ENCODE measurements at places on chromosomes 5 and 9.

DNA sequence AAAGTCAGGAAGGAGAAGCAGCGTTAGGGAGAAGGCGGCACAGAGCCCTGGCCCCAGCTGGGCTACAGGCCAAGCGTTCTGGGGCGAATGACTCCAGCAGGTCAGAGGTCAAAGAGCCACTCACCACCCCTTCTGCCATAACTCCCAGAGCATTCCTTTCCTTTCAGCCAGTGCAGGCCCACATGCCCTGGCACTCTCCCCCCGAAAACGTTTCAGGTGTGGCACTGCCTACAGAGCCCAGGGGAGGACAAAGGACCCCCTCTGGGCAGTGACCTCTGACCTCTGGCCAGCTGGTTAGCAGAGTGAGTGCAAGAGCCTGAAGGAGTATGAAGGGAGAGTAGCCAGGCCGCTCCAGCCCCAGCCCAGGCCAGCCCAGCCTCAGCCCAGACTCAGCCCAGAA is 4.9 kb downstream of the ABCA2 start:
- H3K4me3 ChIP-seq: no peak overlapping the region
- DNase-seq: no peak
- no peak overlapping the region for H3K27ac ChIP-seq

GRCh38 chr9:89770531-89771174 is 165.8 kb downstream of the GADD45G start:
- H3K36me3 ChIP-seq: no peaks in the 10 kb centered on the region
- no peak overlapping the region for H3K27ac ChIP-seq
- no peaks in the 10 kb centered on the region for H3K4me1 ChIP-seq
- H3K4me3 ChIP-seq: no peak overlapping the region
- H3K27me3 ChIP-seq: no peaks in the 10 kb centered on the region
- DNase-seq: no peak

DNA sequence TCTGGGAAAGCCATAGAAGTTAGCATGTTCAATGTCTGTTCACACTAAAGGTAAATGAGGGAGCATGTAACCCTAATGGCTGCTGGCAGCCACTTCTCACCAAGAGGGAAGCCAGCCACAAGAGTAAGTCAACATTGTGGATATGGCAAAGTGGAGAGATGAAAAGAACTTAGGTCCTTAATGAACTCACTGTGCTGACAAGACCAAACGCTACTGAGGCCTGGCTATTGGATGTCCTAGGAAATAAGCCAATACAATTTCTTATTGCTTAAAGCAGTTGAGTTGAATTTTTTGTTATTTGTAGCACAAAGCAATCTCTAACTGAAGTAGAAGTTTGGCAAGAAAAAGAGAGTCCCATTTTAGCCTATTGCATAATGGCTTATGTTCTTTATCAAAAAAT is 6.8 kb downstream of the GPR150 start:
- H3K27ac ChIP-seq: peak overlapping the region; percentile 34
- no peaks in the 10 kb centered on the region for H3K27me3 ChIP-seq
- H3K4me3 ChIP-seq: no peak overlapping the region
- H3K36me3 ChIP-seq: no peaks in the 10 kb centered on the region
- peaks cover 1% of the 10 kb centered on the region for H3K4me1 ChIP-seq

DNA sequence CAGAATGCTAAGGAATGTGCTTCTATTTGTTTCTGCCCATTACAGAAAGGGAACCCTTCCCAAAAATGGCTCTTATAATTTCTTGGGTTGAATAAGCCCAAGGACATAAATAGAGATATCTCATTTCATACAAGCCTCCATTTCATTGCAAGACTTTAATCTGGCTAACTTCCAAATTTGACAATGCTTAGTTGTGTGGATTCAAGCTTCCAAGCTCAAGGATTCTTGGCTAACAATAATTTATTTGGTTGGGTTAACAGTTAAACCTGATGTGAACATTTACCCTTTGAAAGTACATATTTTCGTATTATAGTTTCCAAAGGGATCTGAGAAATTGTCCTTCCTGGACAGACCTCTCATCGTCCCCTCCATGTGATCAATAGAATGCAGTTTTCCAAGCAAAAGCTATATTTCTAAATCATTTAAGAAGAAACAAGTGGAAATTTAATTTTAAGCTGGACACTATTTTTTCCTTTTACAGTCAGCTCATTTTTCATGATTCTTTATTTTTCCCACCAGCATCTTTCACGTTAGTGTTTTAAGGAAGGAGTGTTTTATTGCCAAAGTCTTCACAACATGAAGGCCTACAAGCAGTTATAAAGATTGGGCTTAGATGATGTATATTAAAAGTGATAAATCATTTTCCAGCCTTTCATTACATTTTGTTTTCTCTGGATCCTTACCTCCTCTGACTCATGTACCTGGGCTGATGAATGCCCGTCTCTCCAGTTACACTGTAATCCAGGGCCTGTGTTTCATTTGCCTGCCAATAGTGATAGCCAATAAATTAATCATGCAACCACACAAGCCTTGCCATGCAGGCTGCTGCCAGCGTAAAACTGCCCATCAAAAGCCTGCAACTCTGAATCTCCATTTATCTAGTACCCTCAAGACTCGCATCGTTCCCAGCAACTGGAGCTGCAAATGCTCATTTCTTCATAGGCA is 176.7 kb downstream of the NTRK2 start:
- H3K36me3 ChIP-seq: no peaks in the 10 kb centered on the region
- no peak overlapping the region for H3K27ac ChIP-seq
- H3K4me1 ChIP-seq: no peaks in the 10 kb centered on the region
- H3K27me3 ChIP-seq: no peaks in the 10 kb centered on the region

GRCh38 chr5:87198010-87198409 is 69.7 kb upstream of the RASA1 start:
- no peaks in the 10 kb centered on the region for H3K36me3 ChIP-seq
- H3K4me3 ChIP-seq: no peak overlapping the region
- no peaks in the 10 kb centered on the region for H3K4me1 ChIP-seq
- no peaks in the 10 kb centered on the region for H3K27me3 ChIP-seq
- H3K27ac ChIP-seq: no peak overlapping the region

DNA sequence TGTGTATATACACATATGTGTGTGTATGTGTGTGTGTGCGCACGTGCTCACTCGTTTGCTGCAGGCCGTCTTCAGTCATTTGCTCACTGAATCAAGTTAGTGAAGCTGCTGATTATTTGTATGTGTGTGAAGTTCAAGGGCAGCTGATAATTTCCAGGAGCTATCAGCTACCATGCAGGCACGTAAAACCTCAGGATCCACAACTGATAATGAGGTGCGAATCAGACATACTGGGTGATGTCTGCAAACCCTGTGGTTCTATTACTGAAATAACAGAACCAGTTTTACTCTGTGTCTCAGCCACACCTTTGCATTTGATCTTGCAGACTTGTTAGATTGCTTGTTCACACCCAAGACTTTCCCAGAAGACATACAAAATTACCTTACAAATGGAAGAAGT is 257.6 kb downstream of the TAF11L14 start:
- H3K27ac ChIP-seq: no peak overlapping the region
- H3K27me3 ChIP-seq: no peaks in the 10 kb centered on the region
- no peak for DNase-seq
- H3K36me3 ChIP-seq: no peaks in the 10 kb centered on the region

- H3K4me1 ChIP-seq: no peaks in the 10 kb centered on the region
- H3K4me3 ChIP-seq: no peak overlapping the region
- H3K27ac ChIP-seq: no peak overlapping the region
- H3K36me3 ChIP-seq: no peaks in the 10 kb centered on the region
- H3K27me3 ChIP-seq: no peaks in the 10 kb centered on the region
These were observed 597.4 kb upstream of the PTGER4 start for GRCh38 chr5:40082313-40082712.

- H3K4me3 ChIP-seq: peak overlapping the region; percentile 73
- peaks cover 9% of the 10 kb centered on the region for H3K4me1 ChIP-seq
- no peaks in the 10 kb centered on the region for H3K36me3 ChIP-seq
- H3K27ac ChIP-seq: no peak overlapping the region
These were observed 1.1 kb downstream of the MAST4 start for GRCh38 chr5:66597183-66597757.

GRCh38 chr9:128636024-128636390 is 20.6 kb downstream of the DYNC2I2 start:
- H3K27ac ChIP-seq: peak overlapping the region; percentile 98
- DNase-seq: no peak
- peaks cover 6% of the 10 kb centered on the region for H3K4me1 ChIP-seq

GRCh38 chr5:136103118-136103517 is 29.5 kb upstream of the SMAD5 start:
- DNase-seq: no peak
- H3K27ac ChIP-seq: no peak overlapping the region
- H3K4me3 ChIP-seq: no peak overlapping the region

DNA sequence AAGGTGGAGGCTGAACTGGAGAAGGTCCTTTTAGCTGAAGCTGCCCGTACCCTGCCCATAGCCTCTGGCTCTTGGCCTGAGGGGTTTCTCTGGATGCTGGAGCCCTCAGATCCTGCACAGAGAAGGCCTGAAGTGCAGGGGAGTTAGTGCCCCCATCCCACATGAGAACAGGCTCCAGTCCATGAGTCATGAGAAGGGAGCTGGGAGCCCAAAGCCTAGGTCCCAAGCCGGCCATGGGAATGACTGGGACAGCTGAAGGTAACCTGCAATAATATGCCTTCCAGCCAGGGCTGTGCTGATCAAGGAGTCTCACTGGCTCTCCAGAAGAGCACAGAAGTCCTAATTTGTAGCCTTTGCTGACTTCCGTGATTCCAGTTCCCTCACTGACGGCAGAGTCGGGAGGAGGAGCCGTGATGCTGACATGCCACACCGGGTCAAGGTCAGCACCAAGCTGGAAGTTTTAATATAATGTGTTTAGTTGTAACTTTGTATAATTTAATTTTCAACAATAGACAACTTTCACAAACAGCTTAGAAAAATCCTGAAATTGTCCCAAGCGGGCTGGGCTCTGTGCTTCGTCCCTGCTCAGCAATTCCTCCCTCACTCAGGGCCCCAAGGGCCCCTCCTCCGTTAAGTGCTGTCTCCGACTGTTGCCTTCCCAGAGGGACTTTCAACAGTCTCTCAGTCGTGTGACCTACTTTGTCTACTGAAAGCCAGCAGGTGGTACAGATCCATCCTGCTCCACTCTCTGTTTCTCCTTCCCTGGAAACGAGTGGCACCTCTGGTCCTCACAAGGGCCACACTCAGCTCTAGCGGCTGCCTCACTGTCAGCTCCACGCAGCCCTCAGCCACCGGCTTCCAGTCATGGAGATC is 387.8 kb downstream of the GADD45G start:
- no peak for DNase-seq
- H3K36me3 ChIP-seq: no peaks in the 10 kb centered on the region
- no peak overlapping the region for H3K27ac ChIP-seq
- no peak overlapping the region for H3K4me3 ChIP-seq

DNA sequence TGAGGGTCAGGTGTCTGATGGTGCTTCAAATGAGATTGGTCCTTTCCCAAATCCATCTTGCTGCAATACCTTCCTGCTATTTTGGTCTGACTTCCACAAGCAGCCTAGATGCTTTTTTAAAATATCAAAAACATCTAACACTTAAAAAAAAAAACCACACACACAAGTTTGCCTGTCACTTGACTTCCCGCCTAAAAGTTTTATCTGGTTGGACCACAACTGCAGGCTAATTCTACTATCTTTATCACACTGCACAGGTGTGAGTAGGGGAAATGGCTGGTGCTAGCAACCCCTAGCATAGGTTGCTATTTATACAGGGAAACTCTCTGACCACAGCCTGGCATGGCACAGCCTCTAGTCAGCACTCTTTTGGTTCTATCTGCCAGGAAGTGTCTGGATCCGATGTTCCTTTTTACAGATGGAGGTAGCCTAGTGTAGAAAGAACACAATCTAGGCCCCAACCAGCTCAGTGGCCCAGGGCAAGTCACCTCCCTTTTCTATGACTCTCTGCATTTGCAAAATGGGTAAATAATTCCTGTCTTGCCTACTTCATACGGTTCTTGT is at the start of gene HEMGN:
Gene HEMGN (minus strand): TSS at position 92 of the 564 bp plus-strand sequence. CDS start 36 bp downstream, at position 56.
- H3K27me3 ChIP-seq: no peaks in the 10 kb centered on the region
- H3K4me3 ChIP-seq: no peak within 1 kb of the TSS
- H3K36me3 ChIP-seq: no peaks in the 10 kb centered on the region
- H3K27ac ChIP-seq: no peak within 1 kb of the TSS
- no peak for DNase-seq

DNA sequence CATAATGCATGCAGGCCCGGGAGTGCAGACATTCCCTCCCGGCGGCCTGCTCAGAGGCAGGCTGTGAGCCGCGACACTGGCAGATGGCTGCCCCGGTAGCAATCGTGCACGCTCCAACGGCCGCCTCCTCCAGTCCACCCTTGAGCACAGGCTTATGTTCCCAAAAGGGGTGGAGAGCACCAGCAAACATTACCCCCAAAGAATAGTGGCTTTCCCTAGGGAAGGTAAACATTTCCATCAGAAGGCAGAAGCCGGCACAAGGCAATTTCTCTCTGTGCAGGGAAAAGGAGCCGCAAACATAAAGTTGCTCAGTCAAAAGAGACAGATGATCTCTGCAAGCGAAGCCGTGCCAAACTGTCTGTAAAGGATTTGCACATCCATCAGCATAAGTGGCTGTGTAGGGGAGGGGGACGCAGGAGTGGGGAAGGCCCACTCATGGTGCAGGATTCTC is 92.5 kb downstream of the SIL1 start:
- peak overlapping the region; percentile 92 for H3K27ac ChIP-seq
- H3K27me3 ChIP-seq: no peaks in the 10 kb centered on the region
- H3K36me3 ChIP-seq: no peaks in the 10 kb centered on the region
- H3K4me1 ChIP-seq: no peaks in the 10 kb centered on the region
- DNase-seq: no peak
- H3K4me3 ChIP-seq: peak overlapping the region; percentile 23

GRCh38 chr9:111744363-111744762 is 50.4 kb downstream of the SHOC1 start:
- no peak overlapping the region for H3K27ac ChIP-seq
- no peaks in the 10 kb centered on the region for H3K27me3 ChIP-seq

DNA sequence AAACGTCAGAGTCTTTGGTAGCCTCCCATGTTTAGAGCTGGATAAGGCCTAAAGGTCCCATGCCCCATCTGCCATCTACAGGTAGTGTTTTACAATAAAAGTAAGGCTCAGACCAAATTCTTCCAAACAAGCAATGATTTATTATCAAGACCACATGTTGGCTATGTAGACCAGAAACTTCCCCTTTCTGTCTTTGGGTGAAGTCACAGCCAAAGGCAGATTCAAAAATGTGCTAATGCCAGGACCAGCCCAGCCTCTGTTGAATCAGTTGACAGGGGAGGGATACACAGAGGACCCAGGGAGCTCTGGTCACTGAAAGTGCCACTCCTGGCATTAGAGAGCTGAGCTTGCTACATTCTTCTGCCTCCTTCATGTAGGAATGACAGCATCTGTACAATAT is 360.8 kb downstream of the NTRK2 start:
- no peak for DNase-seq
- no peaks in the 10 kb centered on the region for H3K36me3 ChIP-seq
- no peak overlapping the region for H3K27ac ChIP-seq
- H3K27me3 ChIP-seq: no peaks in the 10 kb centered on the region

GRCh38 chr5:135660826-135661575 is 82.2 kb upstream of the CXCL14 start:
- no peak overlapping the region for H3K4me3 ChIP-seq
- H3K4me1 ChIP-seq: no peaks in the 10 kb centered on the region
- H3K36me3 ChIP-seq: no peaks in the 10 kb centered on the region
- no peak for DNase-seq
- H3K27me3 ChIP-seq: no peaks in the 10 kb centered on the region

GRCh38 chr5:127683008-127683407 is 20.2 kb upstream of the CCDC192 start:
- H3K4me1 ChIP-seq: no peaks in the 10 kb centered on the region
- H3K27me3 ChIP-seq: no peaks in the 10 kb centered on the region
- no peak overlapping the region for H3K4me3 ChIP-seq
- no peak for DNase-seq

GRCh38 chr9:108599571-108599970 is 256.2 kb downstream of the ACTL7B start:
- H3K36me3 ChIP-seq: no peaks in the 10 kb centered on the region
- H3K27me3 ChIP-seq: no peaks in the 10 kb centered on the region
- DNase-seq: no peak
- H3K4me3 ChIP-seq: no peak overlapping the region
- no peak overlapping the region for H3K27ac ChIP-seq
- H3K4me1 ChIP-seq: no peaks in the 10 kb centered on the region
